Activated CD8-positive, alpha-beta memory T cell treated with anti-CD3 and anti-CD28 coated beads for 4 hours (primary cell): ENCODE measurements at places on chromosomes 2 and 18.

- no peak for DNase-seq
Observed at GRCh38 chr2:15163326-15163725, 397.8 kb downstream of the NBAS start.

GRCh38 chr2:72562451-72563153 lies 263.2 kb downstream of the EXOC6B start:
- no peak for DNase-seq

GRCh38 chr2:64960819-64961218 lies 28.4 kb upstream of the SLC1A4 start:
- DNase-seq, result no peak

DNA sequence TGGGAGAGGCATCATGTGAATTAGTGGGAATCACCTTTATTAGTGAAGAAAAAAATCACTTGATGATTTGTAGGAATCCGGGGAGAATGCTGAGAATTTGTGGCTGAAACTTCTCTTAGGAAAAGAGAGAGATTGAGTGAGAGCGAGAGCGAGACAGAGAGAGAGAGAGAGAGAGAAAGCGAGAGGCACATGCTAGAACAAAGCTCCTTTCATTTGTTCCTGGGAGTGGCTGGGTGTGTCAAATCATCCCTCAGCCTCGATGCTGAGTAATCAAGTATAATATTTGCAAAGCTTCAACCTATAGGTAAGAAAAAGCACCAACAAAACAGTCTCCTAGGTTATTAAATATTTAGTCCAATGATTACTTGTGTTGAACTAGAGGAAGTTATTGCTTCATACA lies 4.4 kb upstream of the SERPINB5 start:
- DNase-seq, result no peak

- no peak for DNase-seq
Observed at GRCh38 chr2:225113371-225114015, 71.2 kb upstream of the DOCK10 start.

GRCh38 chr2:101064125-101064502 lies 62.0 kb downstream of the RPL31 start:
- no peak for DNase-seq

DNA sequence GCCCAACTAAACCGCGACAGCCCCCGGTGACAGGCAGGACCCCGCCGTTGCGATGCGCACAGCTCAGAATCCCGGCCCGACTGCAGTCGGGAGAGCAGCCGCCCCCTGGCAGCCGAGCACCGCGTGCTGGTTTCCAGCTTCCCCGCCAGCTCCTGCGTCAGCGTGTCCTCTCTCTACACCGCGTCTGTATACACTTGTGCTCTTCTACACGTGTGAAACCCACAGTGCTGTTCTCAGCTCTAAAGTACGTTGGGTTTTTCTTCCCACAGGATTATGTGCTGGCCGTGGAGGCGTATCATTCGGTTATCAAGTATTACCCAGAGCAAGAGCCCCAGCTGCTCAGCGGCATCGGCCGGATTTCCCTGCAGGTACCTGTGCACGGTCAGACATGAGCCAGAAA lies 54.0 kb downstream of the ADI1 start:
- DNase-seq, result no peak

DNA sequence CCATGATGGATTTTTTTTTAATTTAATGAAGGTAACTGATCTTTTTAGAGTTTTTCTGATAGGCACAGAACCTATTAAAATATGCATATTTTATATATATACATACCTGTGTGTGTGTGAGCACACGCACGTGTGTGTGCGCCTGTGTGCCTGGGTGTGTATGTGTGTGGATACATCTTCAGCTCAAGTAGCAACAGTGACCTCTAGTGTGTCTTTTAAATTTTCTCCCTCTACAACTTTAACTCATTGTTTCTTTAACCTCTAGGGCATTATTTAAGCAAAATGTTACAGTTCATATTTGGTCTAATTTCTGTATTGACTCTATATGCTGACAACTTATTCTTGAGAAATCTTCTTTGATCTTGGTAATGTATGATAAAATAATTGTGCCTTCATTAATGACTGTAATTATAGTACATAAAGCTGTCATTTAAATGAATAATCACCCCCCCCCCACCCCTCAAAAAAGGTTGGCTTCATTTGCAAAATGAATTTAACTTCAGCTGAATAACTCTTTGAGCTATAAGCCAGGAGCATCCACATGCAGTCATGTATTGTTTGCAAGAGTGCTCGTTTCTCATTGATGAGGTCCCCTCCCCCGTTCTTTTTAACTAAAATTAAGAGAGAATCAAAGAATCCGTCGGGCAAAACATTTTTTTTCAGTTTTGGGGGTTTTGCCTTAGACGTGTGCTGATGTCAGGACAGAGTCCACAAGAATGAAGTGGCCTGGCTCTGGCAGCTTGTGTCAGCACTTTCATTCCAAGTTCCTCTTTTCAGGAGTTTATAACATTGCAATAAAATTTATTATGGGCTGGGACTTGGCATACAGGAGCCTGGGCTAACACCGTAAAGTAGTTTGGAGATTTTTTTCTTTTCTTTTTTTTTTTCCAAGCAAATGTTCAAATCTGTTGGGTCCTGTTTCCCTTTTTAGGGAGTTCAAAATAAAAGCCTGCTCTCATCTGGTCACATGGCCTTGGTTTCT lies 80.0 kb downstream of the ETAA1 start:
- no peak for DNase-seq

- no peak for DNase-seq
Observed at GRCh38 chr2:130335226-130335625, 7.5 kb upstream of the IMP4 start.

GRCh38 chr2:219483451-219484342 lies 15.0 kb upstream of the GMPPA start:
- no peak for DNase-seq

DNA sequence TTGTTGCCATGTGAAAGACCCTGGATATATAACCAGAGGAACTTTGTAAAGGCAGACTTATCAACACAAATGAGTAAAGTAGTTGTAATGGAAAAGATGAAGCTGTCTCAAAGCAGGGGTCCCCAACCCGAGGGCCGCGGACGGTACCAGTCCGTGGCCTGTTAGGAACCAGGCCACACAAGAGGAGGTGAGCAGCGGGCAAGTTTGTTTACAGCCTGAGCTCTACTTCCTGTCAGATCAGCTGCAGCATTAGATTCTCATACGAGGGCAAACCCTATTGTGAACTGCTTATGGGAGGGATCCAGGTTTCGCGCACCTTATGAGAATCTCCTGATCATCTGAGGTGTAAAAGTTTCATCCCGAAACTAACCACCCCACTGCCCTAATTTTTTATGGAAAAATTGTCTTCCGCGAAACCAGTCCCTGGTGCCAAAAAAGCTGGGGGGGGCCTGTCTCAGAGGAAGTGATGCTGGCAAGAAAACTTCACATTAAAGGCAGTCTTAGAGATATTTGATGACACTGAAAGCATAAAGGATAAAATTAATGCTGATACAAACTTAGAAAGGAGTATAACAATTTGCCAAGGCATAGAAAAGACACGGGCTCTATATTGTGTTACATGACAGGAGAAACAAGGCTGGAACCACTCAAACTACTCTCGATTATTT lies 57.5 kb upstream of the MSTN start:
- DNase-seq, result no peak

GRCh38 chr2:33083699-33084387 lies 137.1 kb downstream of the LTBP1 start:
- DNase-seq, result no peak

GRCh38 chr18:74876630-74877243 lies 279.1 kb downstream of the ZNF407 start:
- DNase-seq, result no peak

GRCh38 chr2:11764359-11764758 lies 17.9 kb downstream of the LPIN1 start:
- DNase-seq, result no peak

DNA sequence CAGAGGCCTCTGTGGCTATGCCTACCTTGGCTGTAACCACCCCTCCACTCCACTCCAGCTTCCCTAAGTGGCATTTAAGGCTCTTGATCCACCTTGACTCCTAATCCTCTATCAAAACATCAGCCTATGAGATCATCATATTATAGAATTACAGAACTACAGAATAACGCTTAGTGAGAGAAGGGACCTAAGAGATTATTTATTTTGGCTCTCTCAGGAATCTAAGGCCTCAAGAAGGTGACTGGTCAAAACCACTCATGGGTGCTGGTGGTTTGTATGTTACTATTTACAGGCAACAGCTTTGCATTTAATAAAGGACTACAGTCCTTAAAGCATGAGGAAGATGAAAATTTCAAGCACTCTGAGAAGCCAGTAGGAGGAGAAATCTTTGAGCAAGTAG lies 118.8 kb downstream of the FSHR start:
- DNase-seq, result no peak

- DNase-seq, result no peak
Observed at GRCh38 chr18:41828137-41828536, 126.9 kb upstream of the PIK3C3 start.

- no peak for DNase-seq
Observed at GRCh38 chr2:160590664-160591063, 97.1 kb upstream of the RBMS1 start.

DNA sequence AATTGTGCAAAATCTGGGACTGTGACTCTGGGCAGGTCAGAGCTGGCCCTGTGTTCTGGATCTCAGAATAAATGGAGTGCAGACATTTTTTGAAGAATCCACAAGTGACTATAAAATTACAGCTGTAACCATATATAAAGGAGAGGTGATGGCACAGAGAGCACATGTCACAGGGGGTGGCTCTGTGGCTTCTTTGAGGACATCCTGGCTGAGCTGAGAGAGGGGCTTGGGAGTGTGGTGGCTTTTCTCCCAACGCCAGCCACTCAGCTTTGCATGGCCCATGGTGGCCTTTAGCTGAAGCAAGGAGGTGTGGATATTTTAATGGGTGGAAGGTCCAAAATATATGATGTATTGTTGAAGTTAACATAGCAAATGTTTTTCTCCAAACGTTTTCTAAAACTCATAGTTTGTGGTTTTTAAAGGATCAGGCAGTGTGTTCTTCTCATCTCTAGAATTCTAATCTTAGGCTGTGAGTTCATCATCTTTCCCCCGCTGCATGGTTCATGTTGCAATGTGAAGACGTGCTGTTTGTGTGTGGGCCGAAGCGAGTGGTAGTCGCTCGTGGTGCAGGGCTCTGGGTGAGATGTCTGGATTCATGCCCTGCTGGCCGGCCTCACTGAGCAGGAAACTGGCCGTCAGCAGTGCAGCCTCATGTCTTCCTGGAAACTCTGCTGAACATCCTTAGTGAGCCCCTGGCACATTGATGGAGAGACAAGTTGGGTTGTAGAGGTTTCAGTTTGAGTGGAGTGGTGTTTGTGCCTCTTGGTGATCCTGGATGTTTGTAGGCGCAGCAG lies 109.9 kb downstream of the ZNF236 start:
- DNase-seq, result no peak

DNA sequence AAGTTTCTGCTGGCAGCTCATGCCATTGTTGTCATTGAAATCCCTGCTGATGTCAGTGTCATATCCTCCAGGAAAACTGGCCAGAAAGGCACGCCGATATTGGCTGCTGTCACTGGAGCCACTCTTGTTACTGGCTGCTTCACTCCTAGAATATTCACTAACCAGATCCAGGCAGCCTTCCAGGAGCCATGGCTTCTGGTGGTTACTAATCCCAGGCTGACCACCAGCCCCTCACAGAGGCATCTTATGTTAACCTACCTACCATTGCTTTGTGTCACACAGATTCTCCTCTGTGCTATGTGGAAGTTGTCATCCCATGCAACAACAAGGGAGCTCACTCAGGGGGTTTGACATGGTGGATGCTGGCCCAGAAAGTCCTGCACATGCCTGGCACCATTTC lies 27.0 kb upstream of the MTX2 start:
- no peak for DNase-seq

GRCh38 chr2:208711598-208711997 lies 305.0 kb downstream of the PTH2R start:
- DNase-seq, result no peak

DNA sequence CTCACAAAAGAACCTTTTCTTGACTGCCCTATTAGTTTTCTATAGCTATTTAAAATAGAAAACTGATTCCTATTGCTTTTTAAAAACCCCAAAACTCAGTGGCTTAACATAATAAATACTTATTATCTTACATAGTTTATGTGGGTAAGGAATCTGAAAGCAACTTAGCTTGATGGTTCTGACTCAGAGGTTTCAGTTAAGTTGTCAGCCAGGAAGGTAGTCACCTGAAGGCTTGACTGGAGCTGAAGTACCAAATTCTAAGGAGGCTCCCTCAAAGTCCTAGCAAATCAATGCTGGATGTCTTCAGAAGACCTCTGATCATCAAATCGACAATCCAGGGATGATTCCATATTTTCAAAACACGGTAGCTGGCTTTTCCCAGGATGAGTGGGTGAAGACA lies 546.6 kb upstream of the CDH2 start:
- no peak for DNase-seq

DNA sequence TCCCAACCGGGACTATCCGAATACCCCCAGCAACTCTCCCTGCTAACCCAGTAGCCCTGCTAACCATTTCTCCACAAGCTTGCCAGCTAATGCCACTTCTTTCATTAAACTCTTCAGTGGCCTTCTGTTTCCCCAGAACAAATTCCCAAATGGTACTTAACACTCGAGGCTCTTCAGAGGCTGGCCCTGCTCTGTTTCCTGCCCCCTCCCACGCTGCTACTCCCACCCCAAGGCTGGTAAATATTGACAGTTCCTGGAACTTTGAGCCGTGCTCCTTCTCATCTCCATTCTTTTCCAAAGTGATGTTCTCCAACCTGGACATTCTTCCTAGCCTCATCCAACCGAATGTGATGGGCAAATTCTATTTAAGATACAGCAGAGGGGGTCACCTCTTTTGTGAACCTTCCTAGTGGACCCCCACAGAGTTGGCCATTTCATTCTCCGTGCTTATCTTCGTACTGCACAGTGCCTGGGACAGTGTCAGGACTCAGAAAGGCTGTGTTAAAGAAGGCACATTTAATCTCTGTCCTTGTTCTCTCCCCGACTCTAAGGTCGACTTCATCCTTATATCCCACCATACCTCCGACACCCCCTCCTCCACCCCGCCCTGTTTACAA lies 3.2 kb upstream of the KIDINS220 start:
- DNase-seq, result no peak

GRCh38 chr2:5123582-5124196 lies 568.5 kb upstream of the SOX11 start:
- no peak for DNase-seq

DNA sequence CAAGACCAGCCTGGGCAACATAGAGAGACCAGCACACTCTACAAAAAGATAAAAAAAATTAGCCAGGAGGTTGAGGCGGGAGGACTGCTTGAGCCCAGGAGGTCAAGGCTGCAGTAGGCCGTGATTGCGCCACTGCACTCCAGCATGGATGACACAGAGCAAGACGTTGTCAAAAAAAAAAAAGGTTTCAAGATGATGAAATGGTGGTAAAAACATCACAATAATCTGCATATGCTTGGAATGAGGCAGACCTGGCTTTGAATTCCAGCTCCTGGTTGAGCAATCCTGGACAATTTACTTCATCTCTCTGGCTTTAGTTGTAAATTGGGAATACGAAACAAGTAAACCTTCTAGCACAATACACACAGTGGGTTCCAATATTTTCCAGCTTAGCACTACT lies 24.1 kb downstream of the USP40 start:
- no peak for DNase-seq
